ENCODE measurements at places on chromosomes 2 and 18.

GRCh38 chr2:150561076-150561475 lies 73.6 kb upstream of the RND3 start:
- DNase-seq: no peak

DNA sequence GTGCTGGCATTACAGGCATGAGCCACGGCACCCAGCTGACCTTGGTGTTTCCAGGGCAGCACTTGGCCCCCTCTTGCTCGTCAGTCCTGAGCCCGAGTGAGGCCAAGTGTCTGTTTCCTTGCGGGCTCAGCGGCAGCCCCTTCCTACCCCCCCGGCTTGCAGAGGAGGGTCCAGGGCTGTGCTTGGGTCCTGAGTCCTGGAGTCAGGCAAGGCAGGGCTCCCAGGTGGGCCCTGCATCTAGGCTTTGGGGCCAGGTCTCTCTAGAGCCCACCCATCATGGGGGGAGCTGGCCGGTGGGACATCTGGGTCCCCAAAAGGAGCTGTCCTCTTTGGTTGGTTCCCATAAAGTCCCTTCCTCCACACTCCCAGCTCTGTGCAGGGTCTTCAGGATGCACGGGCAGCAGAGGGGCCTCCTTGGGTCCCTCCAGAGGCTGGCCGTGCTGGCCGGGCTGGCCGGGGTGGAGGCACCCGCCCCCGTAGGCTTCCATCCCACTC lies 63.7 kb upstream of the HPCAL1 start:
- no peak for DNase-seq

- peak; percentile 59 for DNase-seq
These were observed 159.0 kb upstream of the HAAO start for GRCh38 chr2:42951263-42951938.

GRCh38 chr2:109382226-109382895 lies 231.4 kb downstream of the SEPTIN10 start:
- DNase-seq: no peak

- no peak for DNase-seq
These were observed 244.5 kb downstream of the MEIS1 start for GRCh38 chr2:66679442-66679841.

DNA sequence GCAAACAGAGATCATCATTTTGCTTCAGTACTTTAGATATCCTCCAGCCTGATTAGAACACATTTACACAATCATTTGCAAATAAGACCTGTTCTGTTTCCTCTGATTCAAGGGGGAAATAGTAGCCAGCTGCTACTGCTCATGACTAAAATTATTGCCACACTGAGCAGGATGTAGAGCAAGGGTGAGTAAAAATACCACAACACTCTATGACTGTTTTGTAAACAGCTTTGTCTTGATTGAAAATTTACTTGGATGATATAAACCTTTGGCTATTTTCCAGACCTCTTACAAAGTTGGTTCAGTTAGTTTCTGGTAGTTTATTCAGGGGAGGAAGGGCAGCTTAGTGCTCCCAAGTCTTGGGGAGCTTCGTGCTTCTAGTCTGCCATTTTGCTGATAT lies 286.4 kb upstream of the CNTNAP5 start:
- peak; percentile 60 for DNase-seq

DNA sequence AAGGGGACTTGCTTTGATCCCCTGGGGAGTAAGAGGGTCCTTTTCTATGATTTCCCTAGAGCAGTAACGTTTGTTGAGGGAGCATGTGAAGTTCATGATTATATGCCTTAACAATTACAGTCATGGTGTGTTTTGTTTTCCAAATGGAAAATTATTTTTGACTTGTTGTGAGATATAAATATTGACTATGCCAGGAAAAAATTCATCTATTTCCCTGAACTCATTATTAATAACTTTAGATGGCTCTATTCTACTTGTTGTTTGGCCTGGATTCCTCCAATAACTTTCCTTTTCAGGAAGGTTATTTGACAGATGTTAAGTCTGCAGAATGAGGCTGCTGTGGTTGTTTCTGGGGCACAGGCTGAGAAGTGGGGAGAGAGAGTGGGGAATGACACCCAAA lies 72.1 kb upstream of the LMAN1 start:
- DNase-seq: no peak

DNA sequence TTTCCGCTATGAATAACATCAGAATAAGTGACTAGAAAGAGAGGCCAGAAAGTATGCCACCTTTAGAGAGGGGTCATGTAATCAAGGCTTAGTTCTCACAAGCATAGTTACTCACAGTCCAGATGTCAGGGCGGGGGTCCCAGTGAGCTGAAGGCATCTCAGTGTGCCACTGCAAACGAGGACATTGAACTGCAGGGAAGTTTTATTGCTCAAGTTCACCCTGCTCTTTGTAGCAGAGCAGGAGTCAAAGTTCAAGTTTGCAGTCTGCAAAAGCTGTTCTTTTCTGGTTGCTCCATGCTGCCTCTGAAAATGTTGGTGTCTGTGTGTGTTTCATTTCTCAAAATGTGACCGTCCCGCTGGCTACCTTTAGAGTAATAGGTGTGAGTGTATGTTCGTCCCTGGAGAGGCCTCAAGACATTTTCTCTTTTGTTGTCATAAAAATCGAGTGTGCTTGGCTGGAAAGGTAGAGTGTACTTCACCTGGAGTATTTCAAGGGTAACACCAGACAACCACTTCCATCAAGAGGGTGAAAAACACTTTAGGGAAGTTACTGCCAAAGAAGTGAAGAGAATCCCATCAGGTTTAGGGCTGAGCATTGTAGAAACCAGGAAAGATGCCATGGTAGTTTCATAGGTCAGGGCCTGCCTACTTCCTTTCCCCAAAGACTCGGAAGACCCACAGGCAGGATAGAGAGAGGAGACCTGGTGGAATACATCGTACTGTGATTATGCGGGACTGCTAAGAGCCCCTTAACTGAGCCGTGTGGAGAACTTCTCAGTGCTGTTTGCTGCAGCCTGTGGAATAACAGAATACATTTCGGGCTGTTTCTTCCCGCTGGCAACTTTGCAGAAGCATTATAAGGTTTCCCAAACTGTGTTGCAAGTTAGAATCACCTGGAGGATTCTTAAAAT lies 89.9 kb downstream of the LYPD6 start:
- DNase-seq: no peak

GRCh38 chr2:19351499-19351898 lies 6.9 kb downstream of the OSR1 start:
- DNase-seq: no peak

GRCh38 chr2:7523481-7524120 lies 606.4 kb downstream of the RNF144A start:
- no peak for DNase-seq

GRCh38 chr2:104568247-104568646 lies 285.7 kb upstream of the POU3F3 start:
- no peak for DNase-seq

- no peak for DNase-seq
These were observed 18.6 kb downstream of the UNC80 start for GRCh38 chr2:209790066-209790728.

DNA sequence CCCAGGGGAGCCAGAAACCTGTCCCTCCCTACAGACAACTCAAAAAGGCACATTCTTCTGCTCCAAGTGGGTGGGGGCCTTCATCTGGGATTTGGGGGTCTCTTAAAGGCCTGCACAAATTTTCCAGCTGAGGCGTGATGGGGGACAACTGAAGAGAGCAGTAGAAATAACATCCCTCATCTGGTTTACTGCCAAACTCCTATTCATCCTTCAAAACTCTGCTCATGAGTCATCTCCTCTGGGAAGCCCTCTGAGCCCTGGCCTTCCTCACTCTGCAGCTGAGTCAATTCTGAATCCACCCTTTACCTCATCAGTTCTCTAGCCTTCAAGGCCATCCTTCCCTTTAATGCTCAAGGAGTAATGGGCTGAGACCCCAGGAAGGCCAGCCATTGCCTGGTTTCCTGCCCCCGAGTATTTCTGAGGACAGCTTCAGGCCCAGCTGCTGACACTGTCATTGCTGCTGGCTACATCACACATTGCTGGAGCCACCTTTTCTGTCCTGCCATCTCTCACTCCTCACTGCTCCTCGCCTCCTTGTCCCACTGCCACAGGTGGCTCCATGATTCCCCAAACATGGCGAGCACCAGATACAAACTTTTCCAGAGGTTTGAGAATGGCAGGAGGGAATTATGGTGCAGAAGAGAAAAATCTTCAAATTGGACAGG lies 32.2 kb upstream of the GLI2 start:
- DNase-seq: no peak

- DNase-seq: no peak
These were observed 167.9 kb downstream of the NCKAP5 start for GRCh38 chr2:133400411-133400810.

DNA sequence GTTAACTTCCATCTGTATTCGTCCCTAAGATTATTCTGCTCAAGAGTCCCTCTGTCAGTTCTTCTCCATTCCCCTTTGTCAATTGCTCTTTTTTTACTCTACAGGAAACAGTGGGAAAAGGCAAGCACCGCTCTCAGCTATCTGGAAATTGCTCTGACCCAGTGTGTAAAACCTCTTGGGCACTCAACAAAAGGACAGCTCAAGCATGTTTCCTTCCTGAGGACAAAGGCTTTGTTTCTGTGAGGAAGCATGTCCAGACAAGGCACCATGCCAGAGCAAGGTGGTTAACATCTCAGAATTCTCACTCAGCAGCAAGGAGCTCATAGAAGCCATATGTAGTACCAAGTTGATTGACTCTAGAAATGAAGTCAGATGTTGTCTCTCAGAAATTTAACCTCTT lies 735.6 kb downstream of the TSN start:
- no peak for DNase-seq

DNA sequence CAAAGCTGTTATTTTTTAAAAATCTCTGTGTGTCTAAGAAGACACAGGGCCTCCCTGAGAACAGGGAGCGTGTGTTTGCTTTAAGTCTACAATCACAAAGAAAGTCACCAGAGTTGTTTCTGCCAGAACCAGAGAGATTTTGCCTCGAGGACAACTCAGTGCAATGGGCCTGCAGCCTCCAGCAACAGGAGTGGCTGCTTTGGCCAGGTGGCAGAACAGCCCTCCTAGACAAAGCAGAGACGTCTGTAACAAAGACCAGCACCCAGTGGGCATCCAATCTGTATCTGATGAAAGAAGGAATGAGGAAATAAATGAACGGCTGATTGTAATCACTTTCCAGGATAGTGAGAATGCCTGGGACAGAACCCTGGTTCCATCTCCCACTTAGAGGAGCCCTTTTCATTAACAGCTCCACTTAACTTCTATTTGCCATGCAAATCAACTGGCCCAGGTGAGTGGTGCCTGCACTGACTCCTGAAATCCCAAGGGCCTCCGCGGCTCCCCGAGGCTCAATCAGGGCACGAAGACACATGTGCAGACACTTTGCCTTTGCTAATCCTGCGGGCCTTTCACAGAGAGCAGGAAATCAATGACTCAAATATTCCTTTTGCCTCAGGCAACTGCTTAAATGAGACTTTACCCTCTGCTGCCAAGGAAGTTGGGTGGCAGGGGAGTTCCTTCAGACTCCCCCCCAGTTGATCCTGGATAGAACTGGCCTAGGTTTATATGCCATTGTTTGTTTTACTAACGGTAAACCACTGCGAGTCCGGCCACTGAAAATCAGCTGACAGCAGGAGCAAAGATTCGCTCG lies 146.5 kb downstream of the CABLES1 start:
- DNase-seq: no peak

- no peak for DNase-seq
These were observed 56.2 kb downstream of the STPG4 start for GRCh38 chr2:47098953-47099352.

DNA sequence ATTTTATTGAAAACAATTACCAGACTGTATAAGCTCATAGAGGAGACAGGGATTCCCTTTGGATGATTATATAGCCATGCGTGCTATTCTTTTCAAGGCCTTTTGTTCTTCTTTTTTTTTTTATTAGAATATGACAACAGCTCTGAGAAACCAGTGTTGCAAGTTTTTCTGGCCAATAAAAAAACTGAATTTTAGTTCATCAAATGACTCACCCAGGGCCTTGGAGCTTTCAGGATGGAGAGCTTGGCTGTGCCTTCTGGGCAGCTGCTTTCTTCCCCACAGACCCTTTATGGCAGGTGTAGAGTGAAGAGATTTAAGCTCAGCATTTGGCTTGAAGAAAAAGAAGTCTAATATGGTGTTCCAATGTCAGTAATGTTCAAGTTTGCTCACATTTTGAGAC lies 497.9 kb upstream of the FANCL start:
- DNase-seq: no peak

GRCh38 chr2:113164215-113164929 lies 9.4 kb upstream of the PSD4 start:
- DNase-seq: no peak

GRCh38 chr2:134039912-134040581 lies 213.8 kb upstream of the MGAT5 start:
- DNase-seq: no peak

DNA sequence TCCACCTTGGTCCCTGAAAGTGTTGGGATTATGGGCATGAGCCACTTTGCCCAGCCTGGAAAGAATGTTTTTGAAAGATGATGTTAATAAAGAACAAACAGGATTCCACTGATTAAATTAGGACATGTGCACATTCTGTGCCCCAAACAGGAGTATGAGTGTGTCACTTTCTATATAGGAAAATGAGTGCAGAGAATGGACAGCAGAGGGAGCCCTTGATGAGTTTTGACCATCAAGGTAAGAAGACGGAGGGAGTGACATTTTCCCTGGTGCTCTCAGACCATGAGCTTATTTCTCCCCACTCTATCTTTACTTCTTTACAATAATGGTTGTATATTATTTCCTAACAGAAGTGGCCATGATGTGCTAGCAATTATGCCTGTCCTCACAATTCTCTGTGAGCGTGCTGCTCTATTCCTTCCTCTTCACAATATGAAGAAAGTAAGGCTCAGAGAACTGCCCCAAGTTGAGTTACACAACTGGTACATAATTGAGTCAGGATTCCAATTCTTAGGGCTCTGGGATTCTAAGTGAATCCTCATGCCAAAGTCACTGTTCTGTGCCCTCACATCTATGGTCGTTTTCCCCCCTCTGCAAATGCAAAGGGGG lies 20.6 kb downstream of the RPL37A start:
- peak; percentile 39 for DNase-seq

GRCh38 chr2:231383416-231384108 lies 11.9 kb upstream of the B3GNT7 start:
- no peak for DNase-seq

GRCh38 chr18:56200381-56200911 lies 437.9 kb downstream of the TXNL1 start:
- DNase-seq: no peak

DNA sequence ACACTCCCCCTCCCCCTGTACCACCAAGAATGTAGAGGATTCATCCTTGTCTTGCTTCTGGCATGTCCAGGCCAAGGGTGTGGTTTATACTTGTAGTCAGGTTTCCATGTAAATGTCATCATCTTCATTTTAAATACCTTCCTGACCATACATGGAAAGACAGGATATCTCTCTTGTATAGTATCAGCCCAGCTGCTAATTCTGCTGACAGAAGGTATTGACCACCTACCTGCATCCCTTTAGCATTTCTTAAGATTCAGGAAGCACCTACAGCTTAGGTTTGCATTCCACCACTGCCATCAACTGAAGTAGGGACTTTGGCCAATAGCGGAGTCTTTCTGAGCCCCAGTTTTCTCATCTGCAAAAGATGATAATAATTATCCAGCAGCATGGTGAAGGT lies 22.9 kb upstream of the FSHR start:
- DNase-seq: no peak

Data from Kasumi-1 (cell line).